ENCODE measurements at places on chromosomes 11 and 22.
A peak's percentile ranks its signal among the peaks of the same experiment; 100 is the strongest.

DNA sequence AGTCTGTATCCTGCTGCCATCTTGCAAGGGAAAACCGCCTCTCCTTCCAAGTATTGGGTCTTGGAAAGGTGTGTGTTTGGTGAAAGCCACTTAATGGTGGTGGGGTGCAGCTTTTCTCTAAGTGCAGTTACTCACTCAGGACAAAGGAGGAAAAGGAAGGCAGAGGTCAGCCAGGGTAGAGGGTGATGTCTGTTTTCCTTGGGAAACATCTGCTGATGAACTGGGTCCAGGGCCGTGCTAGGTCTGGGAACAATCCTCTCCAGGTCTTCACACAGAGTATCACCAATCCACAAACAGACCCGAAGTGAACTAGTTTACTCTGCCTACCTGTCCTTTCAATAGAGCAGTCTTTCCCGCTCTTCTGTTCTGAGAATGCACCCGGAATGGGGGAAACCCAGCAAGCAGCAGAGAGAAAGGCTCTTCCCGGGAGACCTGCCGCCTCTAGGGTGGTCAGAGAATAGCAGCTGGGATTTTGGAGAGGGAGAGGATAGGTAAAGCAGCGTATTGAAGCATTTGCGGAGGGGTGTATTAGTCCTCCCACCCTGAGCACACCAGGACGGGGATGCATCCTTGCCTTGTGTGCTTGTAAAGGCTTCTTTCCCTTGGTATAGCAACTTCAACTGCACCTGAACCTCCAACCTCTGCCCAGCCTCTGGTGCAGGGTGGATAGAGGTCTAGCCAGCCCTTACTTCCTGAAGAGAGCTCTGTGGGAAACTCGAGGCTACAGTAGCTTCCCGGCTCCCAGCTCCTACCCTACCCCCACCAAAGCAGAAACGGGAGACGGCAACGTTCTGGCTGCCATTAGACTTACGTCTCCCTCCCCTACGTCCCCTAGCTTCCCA is 20.7 kb downstream of the LHFPL7 start:
- DNase-seq = peak; percentile 47

GRCh38 chr22:44369293-44369661 is 56.5 kb upstream of the SHISAL1 start:
- no peak for DNase-seq

DNA sequence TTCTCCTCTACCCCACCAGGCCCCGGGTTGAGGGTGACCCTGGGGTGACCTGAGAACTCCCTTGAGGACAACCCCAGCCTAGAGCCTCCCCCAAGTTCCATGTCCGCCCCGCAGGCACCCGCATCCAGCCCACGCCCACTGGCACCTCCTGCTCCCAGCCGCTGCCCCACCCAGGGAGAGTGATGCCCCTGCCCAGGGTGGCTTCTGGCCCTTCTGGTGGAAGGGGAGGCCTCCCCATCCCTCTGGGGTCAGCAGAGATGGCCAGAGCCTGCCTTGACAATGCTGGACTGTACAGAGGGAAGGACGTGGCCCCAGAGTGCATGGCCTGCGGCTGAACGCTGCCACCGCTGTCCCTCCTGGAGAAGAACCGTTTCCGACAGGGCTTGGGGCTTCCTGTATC is 1.1 kb upstream of the TH start:
- no peak for DNase-seq

GRCh38 chr11:14645015-14645912 is 1.7 kb downstream of the PDE3B start:
- no peak for DNase-seq

- no peak for DNase-seq
These were observed 51.9 kb upstream of the PTPRJ start for GRCh38 chr11:47928426-47928825.

- DNase-seq = no peak
These were observed 1.7 kb downstream of the EED start for GRCh38 chr11:86246293-86246675.

Data from dermis microvascular lymphatic vessel endothelial cell (primary cell).